Activated gamma-delta T cell treated with Interleukin-2 at 50 U/mL for 16 hours (primary cell): ENCODE measurements at places on chromosomes 1 and 21.

DNA sequence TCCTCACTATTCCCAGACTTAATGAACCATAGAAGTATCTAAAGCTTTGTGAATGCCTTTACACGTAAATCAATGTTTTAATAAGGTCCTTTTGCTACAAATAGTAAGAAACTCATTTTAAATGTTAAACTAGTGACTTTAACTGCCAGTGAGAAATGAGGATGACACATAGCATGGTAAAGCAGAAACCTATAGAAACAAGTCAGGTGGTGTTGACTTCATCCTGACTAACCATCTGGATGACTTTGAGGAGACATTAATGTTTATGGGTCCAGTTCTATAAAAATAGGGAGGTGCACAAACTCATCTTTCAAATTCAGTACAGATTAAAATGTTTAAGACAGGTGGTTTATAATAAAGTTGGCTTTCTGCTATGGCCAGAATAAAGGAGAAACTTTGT is 85.4 kb downstream of the COLGALT2 start:
- DNase-seq, result no peak

DNA sequence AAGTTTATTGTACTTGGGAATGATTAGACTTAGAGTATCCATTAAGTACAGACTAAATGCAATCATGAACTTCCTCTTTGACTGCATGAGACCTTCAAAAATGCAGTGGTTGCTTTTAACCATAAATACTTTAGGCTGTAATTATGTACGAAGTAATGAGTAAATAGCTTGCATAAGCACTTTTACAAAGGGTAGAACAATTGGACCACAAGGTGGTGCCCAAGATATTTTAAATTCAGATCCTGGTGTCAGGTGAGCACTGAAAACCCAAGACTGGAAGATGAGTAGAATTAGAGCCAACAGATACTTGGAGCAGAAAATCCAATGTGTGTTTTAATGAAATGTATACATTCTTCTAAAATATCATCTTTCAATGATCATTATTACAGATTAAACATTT is 43.4 kb upstream of the RHOU start:
- DNase-seq, result peak; percentile 21

DNA sequence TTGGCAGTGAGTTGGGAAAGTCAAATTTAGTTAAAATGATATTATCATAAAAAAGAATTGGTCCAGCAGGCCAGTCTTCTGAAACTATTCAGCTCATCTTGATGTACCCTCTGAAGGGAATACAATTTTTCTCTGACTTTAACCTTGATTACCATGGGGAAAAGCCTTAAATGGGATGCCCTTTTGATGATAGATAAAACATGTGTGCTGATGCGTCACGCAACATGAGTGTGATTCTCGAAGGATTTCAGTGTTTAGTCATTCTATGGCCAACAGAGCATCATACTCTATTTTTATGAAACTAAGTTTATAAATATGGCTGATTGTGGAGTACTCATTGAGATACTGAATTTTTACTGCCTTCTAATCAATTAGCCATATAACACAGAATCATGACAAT is 171.5 kb downstream of the ZNF281 start:
- no peak for DNase-seq

- DNase-seq, result no peak
These were observed 77.6 kb downstream of the POU2F1 start for GRCh38 chr1:167298325-167298724.

DNA sequence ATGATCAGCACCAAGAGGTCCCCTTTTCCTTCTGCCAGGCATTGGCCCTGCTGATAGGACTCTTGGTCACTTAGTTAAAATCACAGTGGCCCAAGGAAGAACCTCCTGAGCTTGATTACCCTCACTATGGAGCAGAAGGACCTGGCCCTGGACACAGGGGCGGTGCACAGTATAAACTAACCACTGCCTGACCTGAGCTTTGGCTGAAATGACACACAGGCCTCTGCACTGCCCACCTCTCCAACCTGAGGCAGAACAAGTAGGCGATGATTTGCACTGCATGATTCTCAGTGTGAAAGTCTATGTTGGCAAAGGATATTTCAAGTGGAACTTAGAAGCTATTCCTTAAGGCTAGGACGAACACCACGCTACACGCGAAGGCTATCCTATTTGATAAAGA is 48.5 kb downstream of the CAPN2 start:
- DNase-seq, result no peak

GRCh38 chr1:26483980-26484379 is 11.7 kb downstream of the HMGN2 start:
- no peak for DNase-seq

DNA sequence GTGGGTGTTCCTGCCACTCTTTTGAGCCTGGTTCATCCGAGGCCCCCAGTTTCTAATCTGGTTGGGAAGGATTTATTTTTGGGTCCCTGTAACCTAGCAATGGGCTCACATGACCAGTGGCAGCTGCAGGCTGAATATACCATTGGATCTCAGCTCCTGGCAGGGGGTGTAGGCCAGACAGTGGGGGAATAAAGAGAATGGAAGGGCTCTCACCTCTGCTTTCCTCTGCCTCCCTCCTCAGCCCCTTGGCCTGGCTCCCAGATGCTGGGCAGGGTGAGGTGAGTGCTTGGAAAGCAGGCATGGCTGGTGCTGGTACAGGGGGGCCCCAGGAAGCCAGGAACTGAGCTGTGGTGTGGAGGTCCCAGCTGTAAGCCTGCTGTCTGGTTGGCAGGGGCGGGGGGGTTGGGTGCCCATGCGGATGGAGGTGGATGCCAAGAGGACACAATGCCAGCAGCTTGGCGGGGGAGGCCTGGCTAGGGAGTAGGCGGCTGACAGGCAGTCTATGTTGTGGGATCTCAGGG is 3.6 kb upstream of the GPR61 start:
- DNase-seq, result no peak

DNA sequence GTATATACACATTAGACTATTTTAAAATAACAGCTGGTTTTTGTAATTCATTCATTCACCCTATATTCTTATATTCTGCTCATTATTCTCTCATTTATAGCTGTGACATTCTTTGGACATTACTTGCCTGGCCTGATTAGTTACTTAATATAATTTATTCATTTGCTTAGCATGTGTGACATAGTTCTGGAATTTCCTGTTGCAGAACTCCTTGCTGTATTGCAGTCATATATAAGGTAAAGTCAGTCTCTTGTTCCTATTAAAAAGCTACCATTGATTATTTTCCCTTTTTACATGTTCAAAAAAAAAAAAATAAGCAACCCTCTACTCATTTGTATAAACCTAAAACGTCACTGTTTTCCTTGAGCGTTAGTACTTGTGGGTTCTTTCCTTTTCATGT is 23.9 kb downstream of the GNAT2 start:
- no peak for DNase-seq

- DNase-seq, result no peak
These were observed 1.9 kb downstream of the EIF4G3 start for GRCh38 chr1:21174654-21175323.

DNA sequence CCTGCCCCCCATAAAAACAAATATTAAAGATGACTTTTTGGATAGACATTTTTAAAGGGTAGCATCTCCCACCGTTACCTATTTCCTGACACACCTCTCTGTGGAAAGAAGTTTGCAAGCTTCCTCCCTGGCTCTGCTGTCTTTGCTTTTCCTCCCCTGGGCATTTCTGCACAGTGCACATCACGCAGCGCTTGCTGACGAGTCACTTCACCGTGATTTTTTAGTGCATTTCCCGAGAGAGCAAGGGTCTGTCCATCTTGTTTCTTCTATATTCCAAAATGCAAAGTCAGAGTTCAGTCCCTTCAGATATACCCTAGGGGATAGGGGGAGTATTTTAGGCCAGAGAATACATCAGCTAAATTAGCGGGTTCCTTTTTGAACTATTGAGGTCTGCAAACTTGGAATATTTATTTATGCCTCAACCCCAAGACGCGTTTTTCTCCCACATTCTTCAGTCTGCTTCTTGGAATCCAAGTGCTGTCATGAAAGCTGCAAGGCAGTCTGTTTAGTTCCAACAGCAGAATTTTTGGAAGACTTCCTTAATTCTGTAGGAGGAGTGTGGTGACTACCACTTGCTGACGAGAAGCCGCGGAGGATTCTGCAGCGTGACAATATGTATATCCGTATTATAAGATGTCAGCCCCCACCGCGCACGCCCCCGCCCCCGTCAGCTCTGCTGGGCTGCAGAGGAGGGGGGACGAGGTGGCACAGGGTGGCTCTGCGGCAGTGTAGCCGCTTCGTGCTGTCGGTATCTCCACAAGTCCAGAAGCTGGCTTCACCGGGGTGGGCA is 22.4 kb downstream of the SMYD2 start:
- DNase-seq, result no peak

DNA sequence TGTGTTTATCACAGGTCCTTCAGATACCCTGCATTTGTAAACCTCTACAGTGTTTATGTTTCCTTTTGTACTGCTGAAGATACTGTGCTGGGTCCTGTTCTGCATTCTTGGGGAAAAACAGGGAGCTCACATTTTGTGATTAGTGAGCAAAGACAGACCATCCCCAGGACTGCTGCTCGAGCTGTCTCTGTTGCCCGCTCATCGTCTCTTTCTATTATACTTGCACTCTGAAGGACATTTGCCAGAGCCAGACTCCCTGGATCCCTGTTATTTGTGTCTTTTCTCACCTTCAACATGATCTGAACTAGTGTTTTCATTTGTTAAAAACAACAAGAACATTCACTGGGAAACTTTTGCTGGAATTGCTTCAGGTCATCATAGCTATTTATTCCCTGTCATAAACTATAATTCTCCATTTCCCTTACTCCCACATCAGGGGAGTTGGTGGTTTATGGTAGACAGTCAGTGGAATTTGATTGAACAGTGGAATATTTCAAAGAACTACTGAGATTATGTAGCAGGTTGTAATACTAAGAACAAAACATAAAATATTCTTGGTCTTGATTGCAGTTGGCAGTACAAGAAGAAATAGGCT is 53.0 kb downstream of the PRRX1 start:
- no peak for DNase-seq

DNA sequence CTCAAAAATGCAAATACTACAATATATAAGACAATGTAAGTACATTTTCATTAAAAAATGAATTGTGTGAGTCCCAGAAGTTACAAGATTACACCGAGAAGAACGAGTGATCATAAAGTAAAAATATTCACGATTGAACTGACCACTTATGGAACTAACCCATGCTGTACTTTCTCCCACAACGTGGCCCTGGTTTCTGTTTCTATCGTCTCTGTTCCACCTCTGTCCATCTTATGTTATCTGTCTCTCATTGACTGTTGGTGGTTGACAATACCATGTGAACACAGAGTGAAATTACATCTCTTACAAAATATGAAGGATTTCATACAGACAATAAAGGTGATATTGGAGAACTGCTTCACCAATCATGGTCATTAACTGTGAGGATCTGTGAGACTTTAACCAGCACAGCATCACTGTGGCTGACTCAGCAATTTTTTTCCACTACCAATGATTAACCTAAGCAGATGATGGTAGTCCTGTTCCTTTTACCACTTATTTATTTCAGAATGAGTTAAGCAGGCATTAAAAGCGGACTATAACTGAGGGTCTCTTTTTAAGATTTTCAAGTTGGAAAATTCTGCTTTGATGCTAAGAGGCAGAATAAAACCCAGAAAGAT is 165.1 kb downstream of the TGFB2 start:
- DNase-seq, result no peak

- DNase-seq, result no peak
These were observed 294.1 kb upstream of the VAMP3 start for GRCh38 chr1:7476861-7477547.

DNA sequence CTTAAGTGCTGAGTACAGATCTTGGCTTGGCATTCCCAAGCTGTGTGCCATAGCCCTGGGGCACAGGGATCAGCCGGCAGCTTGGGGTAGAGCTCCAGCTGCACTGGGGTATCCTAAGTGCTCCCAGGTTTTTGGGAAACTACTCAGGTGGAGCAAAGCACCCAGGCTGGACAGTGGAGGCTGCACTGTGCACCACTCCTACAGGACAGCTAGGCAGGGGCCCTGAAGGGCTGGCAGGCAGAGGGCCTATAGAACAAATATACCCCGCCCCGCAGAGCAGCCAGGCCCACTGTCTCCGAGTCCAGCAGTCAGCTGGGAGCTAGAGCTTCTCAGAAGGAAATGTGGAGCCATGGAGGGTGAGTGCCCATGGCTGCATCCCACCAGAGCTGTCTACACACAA is 691.7 kb upstream of the ADGRL2 start:
- no peak for DNase-seq

DNA sequence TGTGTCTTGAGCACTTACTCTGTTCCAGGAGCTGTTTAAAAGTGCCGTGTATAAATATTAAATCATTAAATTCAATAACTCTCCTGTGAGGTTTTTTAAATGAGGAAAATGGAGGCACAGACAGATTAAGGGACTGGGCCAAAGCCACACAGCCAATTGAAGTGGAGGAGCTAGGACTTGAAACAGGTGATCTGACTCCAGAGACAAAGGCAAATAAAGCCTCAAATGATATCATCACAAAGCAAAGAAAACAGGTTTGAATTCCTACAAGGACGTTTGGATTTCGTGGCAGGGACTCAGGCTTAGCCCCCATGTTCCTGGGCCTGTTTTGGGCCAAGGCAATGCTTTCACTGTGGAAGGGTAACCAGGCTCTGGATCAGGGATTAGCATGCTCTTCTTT is 45.2 kb upstream of the DMBX1 start:
- DNase-seq, result no peak

DNA sequence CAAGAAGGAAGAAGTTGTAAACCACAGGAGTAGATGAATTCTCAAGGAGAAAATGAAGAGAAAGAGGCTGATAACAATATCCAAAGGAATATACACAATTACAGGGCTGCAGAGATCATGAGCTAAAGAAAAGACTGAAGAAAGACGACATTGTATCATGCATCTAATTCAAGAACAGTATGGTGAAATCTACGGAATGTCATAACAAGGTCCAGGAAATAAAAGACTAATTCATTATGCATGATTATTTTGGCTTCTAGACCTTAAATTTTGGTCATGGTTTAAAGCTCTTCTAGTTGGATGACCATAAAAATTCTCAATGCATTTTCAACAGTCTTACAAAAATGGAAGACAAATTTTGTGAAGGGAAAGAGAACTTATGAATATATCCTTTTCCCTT is 71.7 kb downstream of the SH3GLB1 start:
- no peak for DNase-seq

DNA sequence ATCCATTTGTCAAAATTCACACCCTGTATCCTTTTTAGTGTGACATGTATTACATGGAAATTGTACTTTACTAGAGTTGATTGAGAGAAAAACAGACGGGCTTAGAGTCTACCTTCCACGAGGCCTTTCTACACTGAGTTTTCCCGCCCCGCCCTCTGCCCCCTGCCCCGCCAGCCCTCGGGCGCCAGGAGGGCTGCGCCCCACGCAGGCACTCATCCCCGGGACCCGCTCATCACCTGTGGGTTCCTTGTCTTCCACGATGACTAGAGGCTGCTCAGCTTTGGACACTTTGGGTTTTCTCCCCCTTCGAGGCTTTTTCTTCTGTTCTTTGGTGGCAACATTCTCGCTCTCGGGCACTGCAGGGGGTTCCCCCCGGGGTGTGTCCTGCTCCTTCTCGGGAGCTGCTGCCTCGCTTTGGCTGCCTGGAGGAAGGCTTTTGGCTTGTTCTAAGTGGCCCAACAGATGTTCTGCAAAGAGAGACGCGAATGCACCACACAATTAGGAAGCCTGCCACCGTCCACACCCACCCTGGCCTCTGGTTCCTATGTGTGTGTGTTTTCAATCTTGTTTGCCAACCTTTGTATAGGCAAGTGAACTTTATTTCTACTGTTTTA is 39.6 kb downstream of the PRDM15 start:
- DNase-seq, result no peak

- DNase-seq, result no peak
These were observed 271.3 kb downstream of the DNM3 start for GRCh38 chr1:172112576-172112975.
